ENCODE measurements at places on chromosomes 3 and 15.
A peak's percentile ranks its signal among the peaks of the same experiment; 100 is the strongest.

- DNase-seq: peak; percentile 10
Observed at GRCh38 chr3:129699199-129699598, 92.7 kb upstream of the PLXND1 start.

DNA sequence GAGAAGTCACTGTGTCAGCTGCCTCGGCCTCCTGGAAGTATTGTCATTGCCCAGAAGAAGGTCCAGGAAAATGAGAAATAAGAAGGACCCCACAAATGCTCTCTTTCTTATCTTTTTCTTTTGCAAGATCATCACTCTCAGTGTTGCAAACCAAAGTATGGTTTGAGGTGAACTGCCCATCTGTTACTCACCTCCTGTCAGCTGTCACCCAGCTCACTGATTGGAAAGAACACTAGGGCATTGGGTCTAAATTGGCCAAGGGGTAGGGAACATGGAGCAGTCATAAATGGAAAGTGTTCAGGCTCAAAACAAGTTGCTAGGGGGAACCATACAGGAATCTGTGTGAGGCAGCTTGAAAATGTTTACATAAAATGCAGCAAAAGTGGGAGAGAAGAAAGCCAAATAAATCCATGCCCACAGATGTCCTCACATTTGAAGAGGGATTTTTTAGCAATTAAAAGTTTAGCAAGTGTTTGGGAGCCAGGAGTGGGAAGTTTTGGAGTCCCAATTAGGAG, 431.2 kb upstream of the THBS1 start:
- DNase-seq: no peak

GRCh38 chr3:156865732-156866131, 39.6 kb downstream of the LEKR1 start:
- DNase-seq: no peak

GRCh38 chr3:140051019-140051957, 116.3 kb downstream of the CLSTN2 start:
- DNase-seq: no peak

DNA sequence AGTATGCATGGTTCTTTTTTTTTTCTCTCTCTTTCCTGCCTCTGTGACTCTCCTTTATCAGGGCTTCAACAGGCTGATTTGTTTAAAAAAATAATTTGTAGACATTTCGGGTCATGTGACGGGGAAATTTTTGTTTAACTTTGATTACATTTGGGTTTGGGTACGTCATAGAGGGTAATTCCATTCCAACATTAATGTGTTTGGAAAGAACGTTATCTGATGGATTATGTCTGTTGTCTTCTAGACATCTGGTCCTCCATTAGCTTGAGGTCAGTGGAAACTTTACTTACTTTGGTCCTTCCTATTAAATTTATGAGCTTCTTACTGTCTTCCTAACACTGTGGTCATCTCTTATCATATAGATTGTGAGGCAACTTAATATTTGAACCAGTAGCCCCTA, 80.9 kb downstream of the STT3B start:
- DNase-seq: no peak

All from CD4-positive, alpha-beta T cell treated with Interleukin-21 for 1 hour (primary cell).